NCI-H748 treated with DMSO at 0.1 percent for 48 hours (cell line): ENCODE measurements at places on chromosomes 7 and 10.

DNA sequence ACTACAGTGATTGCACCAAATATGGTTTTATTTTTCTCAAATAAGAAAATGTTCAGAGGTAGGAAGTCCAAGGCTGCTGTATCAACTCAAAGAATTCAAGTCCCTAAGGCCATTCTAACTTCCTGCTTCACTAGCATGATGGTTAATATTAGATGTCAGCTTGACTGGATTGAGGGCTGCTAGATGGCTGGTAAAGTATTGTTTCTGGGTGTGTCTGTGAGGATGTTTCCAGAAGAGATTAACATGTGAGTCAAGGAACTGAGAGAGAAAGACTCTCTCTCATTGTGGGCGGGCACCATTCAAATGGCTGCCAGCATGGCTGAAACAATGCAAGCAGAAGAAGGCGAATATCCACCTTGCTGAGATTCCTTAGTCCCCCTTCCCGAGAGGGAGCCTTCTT, 77.4 kb upstream of the NRBF2 start:
- no peak for DNase-seq

DNA sequence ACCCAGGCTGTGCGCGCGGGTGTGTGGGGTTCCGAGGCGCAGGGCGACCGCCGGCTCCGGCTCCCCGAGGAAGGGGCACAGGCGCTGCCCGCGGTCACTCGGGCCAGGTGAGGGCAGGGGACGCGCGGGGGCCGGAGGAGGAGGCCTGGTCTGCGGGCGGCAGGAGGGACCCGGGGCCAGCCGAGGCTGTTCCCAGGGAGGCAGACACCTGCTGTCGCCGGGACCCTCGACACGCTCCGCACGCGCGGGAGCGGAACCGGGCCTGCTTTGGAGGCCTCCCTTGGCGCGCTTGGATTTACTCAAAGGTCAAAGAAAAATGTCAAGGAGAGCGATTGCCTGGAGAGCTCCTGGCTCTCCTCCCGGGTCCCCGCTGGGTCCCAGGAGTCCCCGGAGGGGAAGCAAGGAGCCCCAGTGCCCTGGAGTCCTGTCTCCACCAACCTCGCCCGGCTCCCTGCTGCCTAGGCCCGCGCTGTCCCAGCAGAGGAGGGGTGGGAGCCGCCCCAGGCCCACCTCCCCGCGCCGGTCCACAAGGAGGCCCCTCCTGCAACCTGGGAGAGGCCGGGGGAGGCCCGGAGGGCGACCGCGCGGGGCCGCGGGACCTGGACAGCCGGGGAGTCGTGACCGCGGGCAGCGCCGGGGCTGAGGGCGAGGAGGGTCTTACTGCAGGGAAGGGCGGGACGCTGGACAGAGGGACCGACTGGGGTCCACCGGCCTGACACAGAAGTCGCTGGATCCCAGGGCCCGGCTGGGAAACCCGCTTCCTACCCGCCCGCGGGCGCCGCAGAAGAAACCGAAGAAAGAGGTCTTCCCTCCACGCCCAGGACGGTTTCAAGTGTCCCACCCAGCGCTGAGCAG, 348.9 kb downstream of the DNAJB6 start:
- no peak for DNase-seq

DNA sequence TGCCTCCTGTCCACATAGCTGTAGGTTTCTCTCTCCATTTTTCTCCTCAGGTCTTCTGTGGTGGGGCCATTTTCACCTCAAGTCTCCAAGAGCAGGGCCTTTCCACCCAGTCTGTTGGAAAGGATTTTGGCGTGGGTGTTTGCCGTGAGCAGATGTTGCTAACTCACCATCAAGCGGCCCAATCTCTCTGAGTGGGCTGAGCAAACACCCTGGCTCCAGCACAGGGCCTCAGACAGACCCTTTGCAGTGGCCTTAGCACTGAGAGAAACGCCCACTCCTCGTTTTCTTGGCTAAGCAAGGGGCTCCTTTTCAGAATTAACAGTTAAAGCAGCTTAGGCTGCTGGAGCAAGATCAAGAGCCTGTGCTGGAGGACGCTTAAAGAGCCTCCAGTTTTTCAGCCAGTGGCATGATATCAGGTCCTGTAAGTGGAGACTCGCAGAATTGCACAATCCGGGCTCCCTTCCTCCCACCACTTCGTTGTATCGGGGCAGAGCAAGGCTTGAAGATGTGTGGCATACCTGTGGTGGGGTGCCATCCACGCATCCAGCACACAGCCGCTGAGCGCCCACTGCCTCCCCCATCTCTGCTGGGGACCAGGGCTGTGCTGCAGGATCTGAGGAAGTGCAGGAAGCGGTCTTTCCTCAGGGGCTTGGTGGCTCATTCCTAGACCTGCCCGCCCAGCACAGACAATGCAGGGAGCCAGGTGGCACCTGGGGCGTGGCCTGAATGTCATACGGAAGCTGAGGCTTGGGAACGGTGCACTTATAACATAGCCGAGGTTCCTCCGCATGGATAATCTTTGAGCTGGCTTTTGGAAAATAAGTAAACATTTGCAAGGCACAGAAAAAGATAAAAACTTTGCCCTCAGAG, 142.7 kb downstream of the ADARB2 start:
- DNase-seq, result no peak

GRCh38 chr10:100184840-100185239, 989 bp downstream of the ERLIN1 start:
- peak; percentile 11 for DNase-seq
